ENCODE measurements at places on chromosomes 2 and 18.

DNA sequence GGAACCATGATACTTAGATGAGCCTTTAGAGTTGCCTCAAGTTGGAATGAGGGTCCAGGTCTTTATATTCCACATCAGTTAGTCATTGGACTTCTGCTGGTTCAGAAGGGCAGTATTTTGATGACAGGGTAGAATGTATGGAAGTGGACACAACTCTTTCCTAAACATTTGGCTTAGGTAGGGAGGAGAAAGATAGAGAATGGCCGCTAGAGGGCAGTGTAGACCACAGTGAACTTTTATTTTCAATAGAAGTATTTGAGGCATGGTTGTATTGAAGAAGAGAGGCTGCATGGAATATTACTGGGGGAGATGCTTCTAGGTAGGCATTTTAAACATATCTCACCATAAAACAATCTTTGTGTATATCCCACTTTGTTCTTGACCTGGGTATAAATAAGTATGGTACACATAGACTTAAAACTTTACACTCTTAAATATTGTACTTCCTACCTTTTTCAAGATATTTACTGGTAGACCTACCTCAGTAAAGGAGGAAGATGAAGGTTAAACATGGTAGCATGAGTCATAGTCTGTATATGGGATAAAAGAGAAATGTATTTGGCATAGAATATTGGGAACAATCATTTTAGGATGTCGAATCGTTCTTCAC is 497.6 kb upstream of the FAM98A start:
- H3K4me3 ChIP-seq: no peak overlapping the region
- DNase-seq: peak; percentile 46
- H3K27me3 ChIP-seq: no peaks in the 10 kb centered on the region
- H3K4me1 ChIP-seq: no peaks in the 10 kb centered on the region
- H3K36me3 ChIP-seq: no peaks in the 10 kb centered on the region

- no peak overlapping the region for H3K4me3 ChIP-seq
- DNase-seq: no peak
- H3K4me1 ChIP-seq: peaks cover 11% of the 10 kb centered on the region
- H3K36me3 ChIP-seq: no peaks in the 10 kb centered on the region
- no peak overlapping the region for H3K27ac ChIP-seq
- H3K27me3 ChIP-seq: no peaks in the 10 kb centered on the region
Measured at GRCh38 chr2:239203443-239204135, 197.2 kb downstream of the HDAC4 start.

DNA sequence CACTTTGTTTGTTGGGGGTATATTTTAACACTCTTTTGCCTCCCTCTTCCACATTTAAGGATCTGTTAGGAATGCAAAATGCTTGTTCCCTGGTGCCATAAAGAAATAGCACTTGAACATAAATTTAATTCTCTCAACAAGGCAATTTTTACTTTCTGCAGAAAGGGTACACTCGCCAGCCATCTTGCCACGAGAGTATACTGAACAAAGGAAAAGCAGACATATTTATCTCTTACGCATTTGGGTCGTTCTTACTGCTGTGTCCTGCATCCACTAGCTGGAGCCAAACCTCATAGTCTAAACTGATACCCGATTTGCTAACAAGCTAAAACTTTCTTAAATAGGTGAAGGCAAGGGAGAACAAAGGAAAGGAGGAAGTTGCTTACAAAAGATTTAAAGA is 129.5 kb downstream of the B3GNT2 start:
- H3K4me3 ChIP-seq: no peak overlapping the region
- no peak for DNase-seq
- no peaks in the 10 kb centered on the region for H3K27me3 ChIP-seq
- peaks cover 9% of the 10 kb centered on the region for H3K36me3 ChIP-seq
- no peak overlapping the region for H3K27ac ChIP-seq

- DNase-seq: no peak
- peaks cover 17% of the 10 kb centered on the region for H3K4me1 ChIP-seq
- no peaks in the 10 kb centered on the region for H3K27me3 ChIP-seq
- H3K4me3 ChIP-seq: no peak overlapping the region
Measured at GRCh38 chr2:64601785-64602391, 51.8 kb downstream of the SERTAD2 start.

DNA sequence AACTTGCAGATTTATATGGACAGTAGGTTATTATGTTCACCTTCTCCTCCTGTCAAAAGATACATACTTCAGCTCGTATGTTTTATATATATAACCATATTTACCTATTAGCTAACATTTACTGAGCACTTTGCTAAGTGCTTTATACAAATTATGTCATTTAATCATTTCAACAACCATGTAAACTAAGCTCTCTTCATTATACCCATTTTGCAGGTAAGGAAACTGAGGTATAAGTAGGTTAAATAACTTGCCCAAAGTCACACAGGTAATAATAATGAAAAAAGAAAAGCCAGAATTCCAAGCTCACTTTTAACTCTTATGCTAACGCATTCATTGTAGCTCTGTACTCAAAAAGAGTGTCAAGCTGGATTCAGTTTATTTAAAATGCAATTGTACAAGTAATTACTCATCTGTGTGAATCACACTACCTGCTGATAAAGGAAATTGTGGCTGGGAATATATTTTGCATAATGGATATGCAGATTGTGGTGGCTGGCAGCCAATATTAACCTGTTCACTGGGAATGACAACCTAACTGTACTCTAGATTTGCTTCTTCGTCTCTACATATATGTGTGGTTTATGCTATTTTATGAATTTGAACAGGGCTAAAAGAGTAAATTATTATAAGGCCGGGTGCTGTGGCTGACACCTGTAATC is 20.6 kb downstream of the SLC16A14 start:
- H3K36me3 ChIP-seq: no peaks in the 10 kb centered on the region
- H3K4me1 ChIP-seq: no peaks in the 10 kb centered on the region
- DNase-seq: no peak
- H3K4me3 ChIP-seq: no peak overlapping the region
- H3K27ac ChIP-seq: no peak overlapping the region

DNA sequence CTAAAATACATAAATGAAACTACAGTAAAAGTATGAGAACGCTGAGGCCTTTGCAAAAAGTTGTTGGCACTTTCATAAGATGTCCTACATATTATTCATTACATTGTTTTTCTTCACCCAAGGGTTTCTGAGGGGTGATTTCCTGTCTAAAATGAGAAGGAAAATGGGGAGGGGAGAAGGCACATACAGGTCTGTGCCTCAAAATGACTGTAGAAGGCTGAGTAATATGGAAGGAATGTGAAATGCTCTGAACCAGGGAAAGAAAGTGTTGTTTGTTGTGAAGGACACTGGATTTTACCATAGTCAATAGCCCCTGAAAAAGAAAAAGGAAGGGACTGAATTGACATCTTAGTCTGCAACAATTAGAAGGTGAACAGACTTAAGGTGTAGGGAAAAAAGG is 99.5 kb upstream of the RNF152 start:
- H3K36me3 ChIP-seq: no peaks in the 10 kb centered on the region
- no peak overlapping the region for H3K4me3 ChIP-seq
- no peak overlapping the region for H3K27ac ChIP-seq
- no peak for DNase-seq

GRCh38 chr18:79987566-79987965 is 797 bp downstream of the TXNL4A start:
- no peaks in the 10 kb centered on the region for H3K27me3 ChIP-seq
- peaks cover 26% of the 10 kb centered on the region for H3K36me3 ChIP-seq
- peak overlapping the region; percentile 80 for H3K27ac ChIP-seq
- peaks cover 48% of the 10 kb centered on the region for H3K4me1 ChIP-seq

- DNase-seq: no peak
- no peak overlapping the region for H3K27ac ChIP-seq
- H3K4me3 ChIP-seq: no peak overlapping the region
Measured at GRCh38 chr18:69691008-69691760, 256.5 kb downstream of the CD226 start.

DNA sequence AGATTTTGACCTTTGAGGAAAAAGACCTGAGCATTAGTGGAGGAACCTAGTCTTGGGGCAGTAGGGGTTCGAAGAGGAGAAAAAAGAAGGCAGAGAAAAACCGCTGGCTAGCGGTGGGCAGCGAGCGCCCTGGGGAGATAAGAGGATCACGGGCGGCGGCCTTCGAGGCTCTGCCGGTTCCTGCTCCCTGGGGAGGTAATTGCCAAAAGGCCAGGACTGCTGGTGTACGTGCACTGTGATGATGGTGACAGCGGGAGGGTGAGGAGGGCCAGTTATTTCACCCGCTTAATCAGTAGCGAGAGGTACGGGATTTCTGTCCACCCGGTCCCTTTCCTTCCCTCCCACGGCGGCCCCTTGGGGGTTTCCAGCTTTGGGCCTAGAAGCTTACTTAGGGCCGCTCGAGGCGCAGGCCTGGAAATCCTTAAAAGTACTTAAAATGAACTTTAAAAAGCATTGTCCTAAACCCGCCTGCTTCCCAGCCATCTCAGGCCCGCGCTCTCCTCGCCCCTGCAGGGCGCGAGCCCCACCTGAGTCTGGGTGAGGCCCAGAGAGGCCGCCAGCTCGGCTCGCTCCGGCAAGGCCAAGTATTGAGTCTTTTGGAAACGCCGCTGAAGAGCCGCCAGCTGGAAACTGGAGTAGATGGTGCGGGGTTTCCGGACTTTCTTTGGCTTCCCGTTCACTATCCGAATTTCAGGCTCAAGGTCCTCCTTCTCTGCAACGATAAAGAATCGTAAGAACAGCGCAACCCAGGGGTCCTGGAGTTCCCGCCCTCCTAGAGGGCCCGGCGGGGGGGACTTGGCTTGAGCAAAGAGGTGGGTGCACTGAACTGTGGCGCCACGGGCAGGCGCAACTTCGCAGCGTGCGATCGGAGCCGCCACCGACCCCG is 1.5 kb downstream of the DLX2 start:
- peak overlapping the region; percentile 14 for H3K27ac ChIP-seq
- H3K27me3 ChIP-seq: peaks cover 85% of the 10 kb centered on the region
- peak overlapping the region; percentile 67 for H3K4me3 ChIP-seq
- peaks cover 3% of the 10 kb centered on the region for H3K36me3 ChIP-seq
- DNase-seq: no peak

GRCh38 chr2:134201533-134201932 is 52.3 kb upstream of the MGAT5 start:
- DNase-seq: no peak
- H3K4me1 ChIP-seq: peaks cover 20% of the 10 kb centered on the region
- H3K36me3 ChIP-seq: no peaks in the 10 kb centered on the region
- H3K4me3 ChIP-seq: no peak overlapping the region

- H3K4me1 ChIP-seq: no peaks in the 10 kb centered on the region
- no peaks in the 10 kb centered on the region for H3K36me3 ChIP-seq
- H3K4me3 ChIP-seq: no peak overlapping the region
Measured at GRCh38 chr2:155250800-155251199, 552.3 kb downstream of the KCNJ3 start.

DNA sequence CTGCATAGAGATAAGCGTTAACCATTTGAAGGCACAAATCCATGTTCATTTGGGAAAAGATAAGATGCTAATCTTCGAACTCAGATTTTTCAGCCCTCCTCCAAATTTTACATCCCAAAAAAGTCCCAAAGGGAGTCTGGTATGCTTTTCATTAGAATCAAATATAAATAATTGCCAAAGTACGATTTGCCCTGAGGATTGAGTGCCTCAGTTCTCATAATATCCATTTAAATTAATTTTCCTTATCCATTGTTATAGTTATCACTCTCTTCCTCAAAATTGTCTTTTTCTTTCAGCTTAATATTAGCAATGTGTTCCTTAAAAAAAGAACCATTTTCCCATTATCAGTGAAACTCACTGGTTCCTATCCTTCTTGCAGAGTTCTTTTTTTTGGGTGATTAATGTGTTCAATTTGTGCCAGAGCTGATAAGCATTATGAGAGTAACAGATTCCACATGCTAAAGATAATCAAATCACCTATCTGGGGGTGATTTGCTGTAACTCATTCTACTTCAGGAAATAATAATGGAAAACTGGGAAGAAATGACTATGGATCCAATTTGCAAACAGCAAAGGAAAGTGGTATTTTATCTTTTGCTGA is 686 bp downstream of the HNMT start:
- no peak overlapping the region for H3K27ac ChIP-seq
- no peaks in the 10 kb centered on the region for H3K36me3 ChIP-seq
- no peaks in the 10 kb centered on the region for H3K4me1 ChIP-seq
- no peak overlapping the region for H3K4me3 ChIP-seq
- peaks cover 2% of the 10 kb centered on the region for H3K27me3 ChIP-seq

DNA sequence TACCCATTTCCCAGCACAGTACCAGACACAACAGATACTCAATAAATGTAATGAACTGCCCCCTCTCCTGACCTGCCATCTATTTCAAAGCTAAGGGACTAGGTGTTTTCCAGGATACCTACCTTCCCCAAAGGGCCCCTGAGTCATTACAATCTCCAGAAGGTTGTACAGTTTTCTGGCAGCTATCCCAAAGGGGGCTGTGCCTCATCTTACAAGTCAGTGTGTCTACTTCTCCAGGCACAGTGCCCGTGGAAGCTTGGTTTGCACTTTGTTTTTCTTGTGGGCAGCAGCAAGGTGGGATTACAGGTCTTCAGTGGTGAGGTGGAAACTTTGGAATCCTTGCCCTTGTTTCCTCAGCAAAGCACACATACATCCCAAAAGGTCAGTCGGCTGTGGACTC is 62.8 kb upstream of the CYP26B1 start:
- no peaks in the 10 kb centered on the region for H3K27me3 ChIP-seq
- no peaks in the 10 kb centered on the region for H3K36me3 ChIP-seq
- no peaks in the 10 kb centered on the region for H3K4me1 ChIP-seq
- no peak overlapping the region for H3K4me3 ChIP-seq
- H3K27ac ChIP-seq: no peak overlapping the region

DNA sequence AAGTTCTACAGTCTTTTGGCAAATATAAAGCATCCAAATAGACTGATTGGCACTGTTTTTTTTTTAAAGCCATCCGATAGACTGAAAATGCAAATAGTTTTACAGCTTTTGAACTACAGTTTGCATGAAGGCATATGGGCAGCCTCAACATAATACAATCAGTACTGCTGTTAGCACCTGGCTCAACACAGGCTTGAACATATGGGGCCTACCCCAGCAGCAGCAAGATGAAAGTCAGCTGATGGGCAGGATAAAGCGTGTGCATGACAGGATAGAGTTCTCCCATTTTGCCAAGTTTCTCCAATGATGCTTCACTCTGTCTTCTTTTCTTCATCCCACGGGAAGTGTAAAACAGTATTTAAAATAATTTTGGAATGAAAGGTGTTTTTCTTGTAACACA is 1.3 kb upstream of the AKAIN1 start:
- H3K36me3 ChIP-seq: no peaks in the 10 kb centered on the region
- no peak overlapping the region for H3K4me3 ChIP-seq
- H3K4me1 ChIP-seq: no peaks in the 10 kb centered on the region
- no peak overlapping the region for H3K27ac ChIP-seq
- no peak for DNase-seq

DNA sequence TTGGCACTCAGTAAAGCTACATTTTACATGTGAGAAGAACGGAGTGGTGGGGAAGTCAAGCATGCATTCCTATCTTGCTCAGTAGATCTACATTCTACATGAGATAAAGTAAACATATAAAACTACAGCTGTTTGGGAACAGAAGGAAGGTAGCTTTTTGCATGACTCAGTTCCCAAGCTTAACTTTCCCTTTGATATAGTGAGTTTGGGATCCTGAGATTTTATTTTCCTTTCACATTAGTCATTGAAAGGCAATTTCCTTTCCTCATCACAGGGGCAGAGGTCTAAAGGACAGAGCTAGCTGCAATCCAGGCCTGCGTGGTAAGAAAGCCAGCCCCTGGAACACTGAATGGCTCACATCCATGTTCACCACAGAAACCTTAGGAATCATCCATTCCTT is 257.2 kb downstream of the SRBD1 start:
- DNase-seq: no peak
- peaks cover 4% of the 10 kb centered on the region for H3K27me3 ChIP-seq
- H3K36me3 ChIP-seq: no peaks in the 10 kb centered on the region
- no peak overlapping the region for H3K4me3 ChIP-seq
- no peaks in the 10 kb centered on the region for H3K4me1 ChIP-seq
- H3K27ac ChIP-seq: no peak overlapping the region

All from activated CD8-positive, alpha-beta memory T cell treated with anti-CD3 and anti-CD28 coated beads, Interleukin-2, amount 10 ng/mL, durations not matched to agents 7 days and 5 days (primary cell).